ENCODE measurements at places on chromosomes 2 and 18.

DNA sequence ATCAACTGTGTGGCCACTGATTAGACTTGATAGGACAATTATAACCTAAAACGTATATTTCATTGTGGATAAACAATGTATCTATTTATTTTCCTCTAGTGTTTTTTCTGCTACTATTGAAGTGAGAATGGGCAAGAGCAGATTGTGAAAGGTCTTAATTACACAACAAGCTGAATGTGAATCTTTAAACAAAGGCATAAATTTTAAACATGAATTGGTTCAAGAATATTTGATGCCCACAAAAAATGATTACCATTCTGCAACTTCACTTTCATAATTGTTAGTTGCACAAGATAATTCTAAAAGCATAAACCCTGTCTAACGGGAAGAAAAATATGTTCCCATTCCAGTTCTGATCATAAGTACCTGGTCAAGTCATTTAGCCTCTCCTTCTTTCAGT lies 285.6 kb downstream of the GULP1 start:
- no peak for DNase-seq

DNA sequence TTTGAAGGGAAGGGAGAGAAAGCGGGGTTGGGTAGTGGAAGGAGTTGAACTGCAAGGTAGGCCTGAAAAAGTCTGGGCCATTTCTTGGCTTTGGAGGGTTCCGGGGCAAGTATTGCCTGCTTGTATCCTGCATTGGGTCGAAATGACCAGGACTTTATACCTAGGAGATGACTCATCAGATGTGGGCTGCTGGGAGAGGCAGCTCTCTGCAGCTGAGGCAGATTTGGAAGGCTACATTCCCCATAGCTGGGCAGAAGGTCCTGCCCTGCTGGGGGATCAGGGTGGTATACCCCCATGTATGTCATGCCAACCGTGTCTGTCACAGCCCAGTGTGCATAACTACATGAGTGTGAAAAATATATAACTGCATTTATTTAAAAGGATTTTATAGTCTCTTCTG lies 171.8 kb upstream of the SPRED2 start:
- DNase-seq, result no peak

DNA sequence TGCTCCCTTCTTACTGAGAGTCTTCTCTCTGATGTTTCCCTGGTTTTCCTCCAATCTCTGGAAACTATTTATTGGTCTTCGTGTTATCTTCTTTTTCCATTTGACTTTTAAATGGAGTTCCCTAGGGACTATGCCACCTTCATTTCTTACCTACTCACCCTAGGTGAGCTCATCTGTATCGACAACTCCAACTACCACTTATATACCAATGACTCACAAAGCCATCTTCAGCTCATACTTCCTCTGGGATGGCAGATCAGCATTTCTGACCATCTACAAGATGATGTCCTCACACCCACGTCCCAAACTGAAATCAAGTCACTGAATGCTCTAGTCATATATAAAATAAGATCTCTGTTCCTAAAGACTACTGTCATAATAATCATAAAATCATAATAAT lies 40.6 kb downstream of the CFAP210 start:
- DNase-seq, result no peak

DNA sequence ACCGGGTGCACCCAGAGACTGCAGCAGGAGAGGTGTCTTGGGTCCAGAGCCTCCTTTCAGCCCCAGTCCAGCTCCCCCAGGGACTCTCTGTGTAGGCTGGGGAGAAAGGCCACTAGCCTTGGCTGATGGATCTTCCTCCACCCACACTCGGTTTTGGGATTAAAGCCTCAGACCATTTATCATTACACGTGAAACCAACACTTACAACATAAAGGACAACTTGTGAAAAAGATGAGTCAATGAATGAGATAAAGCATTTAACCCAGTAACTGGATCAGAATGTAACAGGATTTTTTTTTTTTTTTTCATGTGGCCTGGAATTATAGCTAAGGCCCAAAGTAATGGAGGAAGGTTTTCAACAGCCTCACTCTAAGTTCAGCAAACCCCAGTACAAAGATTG lies 32.1 kb downstream of the NAT8 start:
- no peak for DNase-seq

DNA sequence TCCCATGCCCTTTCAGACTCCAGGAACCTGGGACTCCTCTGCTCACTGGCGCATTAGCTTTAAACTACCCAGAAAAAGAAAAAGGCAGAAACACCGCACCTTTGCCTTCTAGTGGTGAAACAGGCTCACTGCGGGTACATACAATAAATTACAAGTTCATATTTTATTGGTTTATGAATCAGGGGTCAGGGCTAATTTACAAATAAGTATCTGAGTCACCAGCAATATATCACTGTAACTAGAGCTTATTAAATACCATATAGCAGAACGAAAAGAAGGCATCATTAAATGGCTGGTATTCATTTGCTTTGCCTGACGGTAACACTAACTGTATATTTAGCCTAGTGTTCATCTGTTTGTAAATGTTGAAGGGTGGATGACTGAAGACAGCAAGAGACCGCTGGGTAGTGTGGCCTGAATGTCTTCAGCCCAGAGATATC lies 26.9 kb upstream of the DTNB start:
- peak; percentile 5 for DNase-seq

DNA sequence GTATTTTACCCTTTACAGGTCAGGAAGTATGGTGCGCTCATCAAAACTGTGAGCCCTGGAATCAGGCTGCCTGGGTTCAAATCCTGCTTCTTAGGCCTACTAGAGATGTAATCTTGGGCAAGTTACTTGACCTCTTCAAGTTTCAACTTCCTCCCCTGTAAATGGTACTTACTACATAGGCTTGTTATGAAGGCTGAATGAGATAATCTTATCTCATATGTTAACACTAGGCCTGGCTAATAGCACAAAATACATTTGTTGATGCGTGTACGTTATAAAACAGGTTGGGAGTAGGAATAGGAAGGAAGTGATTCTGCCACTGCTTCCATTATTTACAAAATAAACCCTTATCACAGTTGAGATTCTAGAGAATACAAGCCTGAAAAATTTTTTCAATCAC lies 1.7 kb upstream of the RFTN2 start:
- no peak for DNase-seq

- no peak for DNase-seq
Measured at GRCh38 chr18:66874375-66874774, 270.5 kb upstream of the CDH19 start.

- no peak for DNase-seq
Measured at GRCh38 chr18:9825571-9826073, 60.2 kb upstream of the TXNDC2 start.

- DNase-seq, result no peak
Measured at GRCh38 chr2:31526946-31527732, 53.6 kb downstream of the SRD5A2 start.

- DNase-seq, result no peak
Measured at GRCh38 chr2:31372097-31372496, 42.4 kb downstream of the XDH start.

- DNase-seq, result no peak
Measured at GRCh38 chr2:219221957-219222518, 3.3 kb upstream of the ABCB6 start.

DNA sequence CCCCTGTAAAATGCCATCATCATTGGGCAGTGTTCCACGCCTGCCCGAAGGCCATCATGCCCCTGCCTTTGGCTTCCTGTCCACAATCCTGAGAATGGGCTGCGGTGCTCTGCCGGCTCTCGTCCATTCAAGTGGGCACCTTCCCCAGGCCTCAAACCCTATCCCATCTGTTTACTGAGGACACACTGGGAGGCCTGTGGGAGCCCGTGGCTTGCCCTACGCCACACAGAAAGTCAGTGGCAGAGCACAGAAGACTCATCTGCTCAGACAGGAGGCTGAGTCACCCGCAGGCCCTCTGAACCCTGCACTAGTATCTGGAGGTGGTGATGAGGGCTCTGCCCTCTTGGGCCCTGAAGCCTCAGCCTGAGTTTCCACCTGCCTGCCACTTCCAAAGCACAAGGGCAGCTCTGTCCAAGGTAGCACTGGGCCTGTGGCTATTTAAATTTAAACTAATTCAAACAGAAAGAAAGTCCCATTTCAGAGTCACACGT lies 19.1 kb upstream of the ANKRD53 start:
- peak; percentile 46 for DNase-seq

DNA sequence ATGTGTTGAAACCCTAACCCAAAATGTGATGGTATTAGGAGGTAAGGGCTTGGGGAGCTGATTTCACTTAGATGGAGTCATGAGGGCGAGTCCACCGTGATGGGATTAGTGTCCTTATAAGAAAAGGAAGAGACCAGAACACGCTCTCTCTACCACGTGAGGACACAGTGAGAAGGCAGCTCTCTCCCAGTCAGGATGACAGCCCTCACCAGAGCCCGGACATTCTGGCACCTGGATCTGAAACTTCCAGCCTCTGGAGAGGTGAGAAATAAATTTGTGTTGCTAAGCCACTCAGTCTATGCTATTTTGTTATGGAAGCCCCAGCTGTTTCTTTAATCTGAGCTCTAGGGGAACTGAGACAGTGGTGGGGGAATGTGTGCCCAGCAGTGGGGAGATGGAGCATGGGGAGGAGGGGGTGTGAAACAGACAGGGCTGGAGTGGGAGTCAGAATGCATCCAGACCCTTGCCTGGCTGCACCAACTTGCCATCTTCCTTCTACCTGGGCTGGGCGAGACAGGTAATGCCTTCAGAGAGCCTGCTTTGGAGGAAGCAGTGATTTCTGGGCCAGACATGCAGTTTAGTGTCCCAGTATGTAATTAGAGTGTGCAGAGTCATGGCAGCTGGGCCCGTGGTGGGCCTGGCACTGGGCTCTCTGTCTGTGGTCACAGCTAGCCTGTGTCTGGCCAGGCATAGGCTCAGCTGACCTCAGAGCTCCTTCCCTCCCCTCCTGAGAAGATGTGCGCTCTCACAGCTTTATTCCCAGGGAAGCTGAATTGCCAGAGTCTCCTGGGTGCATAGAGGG lies 38.1 kb downstream of the RHOB start:
- DNase-seq, result no peak

DNA sequence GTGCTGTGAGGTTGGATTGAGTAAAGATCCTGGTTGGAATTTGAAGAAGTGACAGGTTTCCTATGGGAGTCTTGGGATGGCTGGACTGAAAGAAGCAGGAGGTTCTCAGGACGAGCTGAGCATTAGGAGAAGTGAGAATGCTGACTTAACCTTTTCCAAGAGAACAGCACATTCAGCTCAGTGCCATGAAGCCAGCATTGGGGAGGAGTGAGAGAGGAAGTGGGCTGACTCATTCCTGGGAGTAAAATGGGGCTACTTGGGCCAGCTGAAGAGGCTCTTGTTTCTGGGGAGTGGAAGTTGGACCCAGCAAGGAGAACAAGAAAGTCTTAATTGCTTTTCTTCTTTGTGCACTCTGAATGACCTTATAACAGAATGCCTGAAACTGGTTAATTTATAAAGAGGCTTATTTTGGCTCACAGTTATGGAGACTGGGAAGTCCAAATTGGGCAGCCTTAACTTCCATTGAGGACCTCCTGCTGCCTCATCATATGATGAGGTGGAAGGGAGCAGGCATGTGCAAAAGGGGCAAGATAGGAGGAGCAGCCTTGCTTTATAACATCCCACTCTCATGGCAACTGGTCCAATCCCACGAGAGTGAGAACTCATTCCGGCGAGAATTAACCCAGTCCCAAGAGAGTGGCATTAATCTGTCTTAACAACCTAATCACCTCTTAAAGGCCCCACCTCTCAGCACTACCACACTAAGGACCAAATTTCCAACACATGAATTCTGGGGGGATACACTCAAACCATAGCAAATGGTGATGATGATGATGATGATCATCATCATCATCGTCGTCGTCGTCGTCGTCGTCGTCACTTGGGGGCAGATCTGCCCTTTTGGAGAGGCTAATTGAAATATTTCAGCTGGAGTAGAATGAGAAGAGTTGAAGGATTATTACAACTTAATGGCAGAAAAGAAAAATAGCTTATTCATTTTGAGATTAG lies 26.1 kb downstream of the DGUOK start:
- no peak for DNase-seq

- DNase-seq, result no peak
Measured at GRCh38 chr18:68897286-68897685, 99.4 kb downstream of the CCDC102B start.

GRCh38 chr2:150567771-150568301 lies 80.4 kb upstream of the RND3 start:
- DNase-seq, result no peak

GRCh38 chr2:166384774-166385173 lies 9.0 kb upstream of the SCN9A start:
- no peak for DNase-seq

GRCh38 chr2:28225473-28226080 lies 167.1 kb upstream of the FOSL2 start:
- DNase-seq, result no peak

GRCh38 chr2:233285921-233286320 lies 21.7 kb upstream of the SAG start:
- DNase-seq, result no peak

- DNase-seq, result no peak
Measured at GRCh38 chr2:127552846-127553245, 17.4 kb downstream of the MYO7B start.

- no peak for DNase-seq
Measured at GRCh38 chr2:128300151-128301020, 18.3 kb downstream of the HS6ST1 start.

DNA sequence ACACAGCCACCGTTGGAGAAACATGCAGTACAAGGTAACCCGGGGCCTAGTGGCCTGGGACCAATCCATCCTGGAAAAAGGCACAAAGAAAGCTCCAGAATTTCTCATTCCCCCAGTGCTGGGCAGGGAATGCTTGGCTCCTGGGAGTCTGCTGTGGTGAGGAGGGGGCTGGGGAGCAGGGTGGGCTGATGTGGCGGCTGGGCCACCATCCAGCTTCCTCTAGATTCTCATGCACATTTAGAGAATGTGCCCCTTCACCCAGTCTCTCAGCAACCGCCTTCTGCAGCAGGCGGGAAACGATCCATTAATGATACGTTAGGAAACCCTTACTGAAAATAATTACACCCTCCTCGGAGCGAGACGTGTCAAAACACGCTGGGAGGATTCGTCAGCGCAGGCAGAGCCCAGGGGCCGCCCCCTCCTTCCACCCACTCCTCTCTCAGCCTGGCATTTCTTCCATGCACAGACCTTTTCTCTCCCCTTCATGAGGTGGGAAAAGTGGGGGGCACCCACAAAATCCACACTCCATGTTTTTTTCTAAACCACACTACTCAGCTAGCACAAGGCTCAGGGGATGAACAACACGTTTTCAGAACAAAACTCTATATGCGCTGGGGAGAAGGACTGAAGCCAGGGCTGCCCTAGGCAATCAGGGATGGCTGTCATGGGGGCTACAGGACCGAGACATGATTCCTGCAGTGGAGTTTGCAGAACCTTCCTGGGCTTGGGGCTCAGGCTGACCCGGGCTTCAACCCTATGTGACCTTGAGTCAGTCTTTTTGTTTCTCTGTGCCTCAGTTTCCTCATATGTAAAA lies 56.1 kb upstream of the SMAD7 start:
- DNase-seq, result no peak

GRCh38 chr2:9169349-9170107 lies 37.1 kb upstream of the ASAP2 start:
- DNase-seq, result no peak

- no peak for DNase-seq
Measured at GRCh38 chr2:10883066-10883465, 28.7 kb upstream of the KCNF1 start.

GRCh38 chr2:221289389-221289788 lies 282.7 kb downstream of the EPHA4 start:
- no peak for DNase-seq

GRCh38 chr18:80175451-80176204 lies 66.6 kb downstream of the ADNP2 start:
- DNase-seq, result peak; percentile 51
